ENCODE measurements at places on chromosomes 1 and 21.

DNA sequence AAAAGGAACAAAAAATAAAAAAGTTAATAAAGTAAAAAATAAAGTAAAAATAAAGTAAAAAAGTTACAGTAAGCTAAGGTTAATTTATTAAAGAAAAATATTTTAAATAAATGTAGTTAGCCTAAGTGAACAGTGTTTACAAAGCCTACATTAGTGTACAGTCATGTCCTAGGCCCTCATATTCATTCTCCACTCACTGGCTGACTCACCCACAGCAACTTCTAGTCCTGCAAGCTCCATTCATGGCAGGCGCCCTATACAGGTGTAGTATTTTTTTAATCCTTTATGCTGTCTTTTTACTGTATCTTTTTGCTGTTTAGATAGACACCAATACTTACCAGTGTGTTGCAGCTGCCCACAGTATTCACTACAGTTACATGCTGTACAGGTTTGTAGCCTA, 12.4 kb downstream of the ADAR start:
- no peak for DNase-seq

DNA sequence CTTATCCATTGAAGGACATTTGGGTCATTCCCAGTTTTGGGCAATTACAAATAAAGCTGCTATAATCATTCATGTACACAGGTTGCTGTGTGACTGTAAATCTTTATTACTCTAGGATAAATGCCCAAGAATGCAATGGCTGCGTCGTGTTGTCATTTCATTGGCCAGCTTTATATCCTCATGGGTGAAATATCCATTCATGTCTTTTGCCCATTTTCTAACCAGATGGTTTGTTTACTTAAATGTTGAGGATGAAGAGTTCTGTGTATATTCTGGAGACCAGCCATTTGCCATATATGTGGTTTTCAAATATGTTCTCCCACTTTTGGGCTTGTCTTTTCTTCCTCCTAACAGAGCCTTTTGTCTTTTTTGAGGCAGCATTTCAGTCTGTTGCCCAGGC, 25.3 kb downstream of the TRIM11 start:
- DNase-seq = no peak

DNA sequence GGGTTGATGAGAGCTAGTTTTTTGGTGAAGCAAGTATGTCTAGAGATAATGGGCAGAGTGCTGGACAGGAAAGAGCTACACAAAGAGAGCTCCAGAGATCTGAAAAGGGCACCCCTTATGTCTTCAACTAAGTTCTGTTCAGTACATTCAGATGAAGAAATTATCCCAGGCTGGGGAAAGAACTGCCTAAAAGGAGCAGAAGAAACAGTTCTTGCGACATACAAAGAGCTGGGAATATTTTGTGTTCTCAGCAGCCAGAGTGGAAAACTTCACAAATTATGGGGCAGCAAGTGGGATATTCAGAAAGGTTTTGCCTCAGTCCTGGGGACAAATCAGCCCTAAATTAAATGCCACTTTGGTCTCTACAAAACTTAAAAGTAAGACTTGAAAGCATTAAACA, 17.4 kb upstream of the CCN1 start:
- no peak for DNase-seq

DNA sequence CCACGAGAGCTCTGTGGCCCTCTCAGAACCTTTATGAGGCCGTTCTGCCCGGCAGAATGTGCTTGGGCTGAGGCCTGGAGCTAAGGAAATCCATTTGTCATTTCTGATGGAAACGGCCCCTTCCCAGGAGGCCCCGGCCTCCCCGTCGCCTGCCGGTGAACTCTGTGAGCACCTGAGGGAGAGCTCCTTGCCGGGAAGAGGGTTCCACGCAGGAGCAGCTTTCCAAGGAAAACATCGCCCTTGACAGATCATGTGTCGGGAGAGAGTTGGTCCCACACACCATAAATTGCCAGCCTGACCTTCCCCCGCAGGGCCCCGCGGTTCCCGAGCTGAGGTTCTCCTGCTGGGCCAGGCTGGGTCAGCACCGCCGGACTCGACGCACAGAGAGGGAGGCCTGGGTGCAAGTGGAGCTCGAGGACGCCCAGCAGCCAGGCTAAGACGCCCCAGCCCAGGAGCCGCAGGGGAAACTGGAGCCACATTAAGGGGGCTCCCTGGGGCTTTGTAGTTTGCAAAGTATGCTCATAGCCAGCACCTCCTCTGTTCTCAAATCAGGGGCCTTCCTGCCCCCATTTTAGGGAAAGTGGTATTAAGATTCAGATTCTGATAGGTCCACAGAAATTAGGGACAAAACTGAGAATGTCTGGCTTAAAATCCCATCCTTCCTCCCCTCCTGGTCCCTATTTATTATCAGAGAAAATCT, 239.5 kb downstream of the FOXD2 start:
- DNase-seq = no peak

DNA sequence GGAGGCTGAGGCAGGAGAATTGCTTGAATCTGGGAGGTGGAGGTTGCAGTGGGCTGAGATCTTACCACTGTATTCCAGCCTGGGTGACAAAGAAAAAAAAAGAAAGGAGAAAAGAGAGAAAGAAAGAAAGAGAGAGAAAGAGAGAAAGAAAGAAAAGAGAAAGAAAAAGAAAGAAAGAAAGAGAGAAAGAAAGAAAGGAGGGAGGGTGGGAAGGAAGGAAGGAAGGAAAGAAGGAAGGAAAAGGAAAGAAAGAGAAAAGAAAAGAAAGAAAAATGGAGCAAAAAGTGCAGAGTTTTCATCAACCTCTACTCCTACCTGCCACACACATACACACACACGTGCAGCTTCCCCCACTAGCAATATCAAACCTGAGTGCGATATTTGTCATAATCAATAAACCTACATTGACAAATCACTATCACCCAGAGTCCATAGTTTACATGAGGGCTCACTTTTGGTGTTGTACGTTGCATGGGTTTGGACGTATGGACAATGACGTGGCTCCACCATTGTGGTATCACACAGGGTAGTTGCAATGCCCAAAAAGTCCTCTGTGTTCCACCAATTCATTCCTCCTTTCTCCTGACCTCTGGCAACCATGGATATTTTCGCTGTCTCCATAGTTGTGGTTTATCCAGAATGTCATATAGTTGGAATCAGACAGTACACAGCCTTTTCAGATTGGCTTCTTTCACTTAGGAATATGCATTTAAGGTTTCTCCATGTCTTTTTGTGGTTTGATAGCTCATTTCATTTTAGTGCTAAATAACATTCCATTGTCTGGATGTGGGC, 36.5 kb downstream of the EVA1C start:
- DNase-seq = no peak

DNA sequence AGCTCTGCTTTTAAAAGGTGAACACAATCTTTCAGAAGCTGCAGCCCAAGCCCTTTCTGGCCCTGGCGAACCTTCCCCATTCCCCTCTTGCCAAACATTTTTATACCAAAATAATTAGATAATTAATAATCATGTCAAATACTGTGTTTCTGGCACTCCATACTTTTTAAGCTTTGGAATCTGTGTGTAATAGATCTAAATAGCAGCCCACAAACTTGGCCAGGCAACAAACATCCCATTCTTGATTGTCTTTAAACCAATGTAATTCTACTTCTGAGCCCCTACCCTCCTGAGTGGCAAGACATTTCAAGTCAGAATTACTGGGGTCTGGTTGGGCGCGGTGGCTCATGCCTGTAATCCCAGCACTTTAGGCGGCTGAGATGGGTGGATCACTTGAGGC, 137.7 kb downstream of the NAV1 start:
- DNase-seq = no peak
